Breast epithelium (tissue), 4 donors: ENCODE measurements at places on chromosomes 13 and 19.
A peak's percentile ranks its signal among the peaks of the same experiment; 100 is the strongest.

DNA sequence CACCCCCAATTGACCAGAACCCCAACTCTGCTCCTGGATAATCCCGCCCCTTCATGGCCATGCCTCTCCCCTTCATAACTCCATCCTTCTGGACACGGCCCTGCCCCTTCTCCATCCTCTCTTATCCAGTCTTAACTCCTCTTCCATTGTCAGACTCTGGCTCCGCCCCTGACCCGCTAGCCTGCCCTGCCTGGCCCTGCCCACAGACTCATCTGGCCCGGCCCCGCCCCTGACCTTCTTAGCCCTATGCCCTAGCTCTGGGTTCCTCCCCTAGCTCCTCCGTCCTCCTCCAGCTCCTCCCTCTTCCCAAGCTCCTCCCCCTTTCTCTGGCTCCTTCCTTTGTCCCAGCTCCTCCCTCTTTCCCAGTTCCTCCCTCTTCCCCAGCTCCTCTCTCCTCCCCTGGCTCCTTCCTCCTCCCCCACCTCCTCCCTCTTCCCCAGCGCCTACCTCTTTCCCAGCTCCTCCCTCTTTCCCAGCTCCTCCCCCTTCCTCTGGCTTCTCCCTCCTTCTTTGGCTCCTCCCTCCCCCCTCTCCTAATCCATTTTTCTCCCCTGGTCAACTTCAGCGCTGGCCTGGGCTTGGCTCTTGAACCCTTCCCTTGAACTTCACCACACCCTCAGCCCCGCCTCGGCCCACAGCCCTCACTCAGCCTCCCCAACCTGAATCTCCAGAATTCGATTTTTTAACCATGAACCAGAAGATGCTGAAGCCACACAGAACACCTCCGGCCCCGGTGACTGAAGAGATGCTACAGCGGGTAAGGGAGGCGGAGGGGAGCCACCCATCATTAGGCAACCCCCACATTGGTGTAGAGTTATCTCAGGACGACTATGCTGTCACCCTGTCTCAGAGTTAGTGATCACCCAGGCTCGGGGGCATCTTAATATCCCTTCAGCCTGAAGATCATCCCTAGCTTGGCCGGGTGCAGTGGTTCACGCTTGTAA, 9.2 kb upstream of the ZNF358 start:
- no peak for DNase-seq

DNA sequence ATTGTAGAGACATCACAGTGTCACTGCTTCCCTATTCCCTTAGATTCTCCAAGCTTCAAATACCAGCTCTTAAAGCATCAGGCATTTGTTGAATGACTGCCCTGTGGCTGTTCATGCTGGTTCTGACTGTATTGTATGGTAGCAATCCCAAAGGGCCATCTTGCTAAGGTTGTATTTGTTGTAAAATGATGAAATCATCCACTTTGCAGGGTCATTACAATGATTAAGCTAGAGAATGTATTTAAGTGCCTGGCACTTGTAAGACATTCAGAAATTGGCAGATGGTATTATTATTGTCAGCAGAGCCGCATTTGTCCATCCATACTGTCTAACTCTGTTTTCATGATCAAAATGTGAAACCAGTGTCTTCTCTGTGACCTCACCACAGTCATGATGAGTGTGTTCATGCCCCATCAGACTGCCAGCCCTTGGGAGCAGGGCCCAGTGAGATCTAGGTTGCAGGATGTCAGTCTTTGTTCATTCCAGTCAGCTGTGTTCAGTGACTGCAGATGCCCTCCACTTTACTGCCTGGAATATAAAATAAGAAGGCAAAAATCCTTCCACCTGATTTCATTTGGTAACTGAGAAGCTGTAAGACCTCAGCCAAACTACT, 86.1 kb downstream of the DHRS12 start:
- no peak for DNase-seq

- no peak for DNase-seq
Measured at GRCh38 chr13:42876887-42877545, 95.6 kb downstream of the FAM216B start.

DNA sequence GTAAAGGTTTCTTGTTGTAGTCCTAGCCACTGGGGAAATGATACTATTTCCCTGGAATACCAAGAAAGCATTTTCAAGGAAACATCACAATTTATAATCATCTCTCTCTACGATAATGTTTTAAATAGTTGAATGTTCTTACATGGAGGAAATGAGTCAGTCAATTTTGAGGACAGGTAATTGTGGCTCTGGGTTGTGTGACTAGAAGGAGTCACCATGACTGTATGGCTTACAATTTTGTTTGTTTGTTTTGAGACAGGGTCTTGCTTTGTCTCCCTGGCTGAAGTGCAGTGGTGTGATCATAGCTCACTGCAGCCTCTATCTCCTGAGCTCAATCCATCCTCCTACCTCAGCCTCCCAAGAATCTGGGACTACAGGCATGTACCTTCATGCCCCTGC, 47.4 kb downstream of the COG3 start:
- no peak for DNase-seq

DNA sequence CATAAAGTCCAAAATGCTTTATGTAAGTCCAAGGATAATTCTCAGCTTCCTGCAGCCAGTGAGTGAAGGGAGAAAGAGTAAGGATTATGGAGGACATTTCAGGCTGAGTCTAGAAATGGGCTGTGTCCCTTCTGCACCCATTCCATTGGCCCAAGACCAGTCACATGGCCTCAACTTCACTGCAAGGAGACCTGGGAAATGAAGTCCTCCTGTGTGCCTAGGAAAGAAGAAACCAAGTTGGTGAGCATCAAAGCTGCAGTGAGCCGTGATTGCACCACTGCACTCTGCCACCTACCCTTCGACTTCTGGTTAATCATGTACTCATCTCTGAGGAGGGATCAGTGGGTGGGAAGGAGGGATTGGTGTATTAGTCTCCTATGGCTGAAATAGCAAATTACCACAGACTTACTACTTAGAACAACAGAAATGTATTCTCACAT, 3.6 kb upstream of the CD37 start:
- DNase-seq: no peak

DNA sequence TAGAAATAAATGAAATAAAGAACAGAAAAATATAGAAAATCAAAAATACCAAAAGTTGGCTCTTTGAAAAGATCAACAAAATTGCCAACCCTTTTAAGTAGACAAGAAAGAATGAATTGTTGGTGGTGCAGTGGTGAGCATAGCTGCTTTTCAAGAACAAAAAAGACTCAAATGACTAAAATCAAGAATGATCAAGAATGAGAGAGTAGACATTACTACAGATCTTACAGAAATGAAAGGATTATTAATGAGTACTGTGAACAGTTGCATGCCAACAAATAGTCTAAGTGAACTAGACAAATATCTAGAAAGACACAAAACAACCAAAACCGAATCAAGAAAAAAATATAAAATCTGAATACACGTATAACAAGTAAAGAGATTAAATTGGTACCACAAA, 53.9 kb downstream of the FNDC3A start:
- DNase-seq: no peak

DNA sequence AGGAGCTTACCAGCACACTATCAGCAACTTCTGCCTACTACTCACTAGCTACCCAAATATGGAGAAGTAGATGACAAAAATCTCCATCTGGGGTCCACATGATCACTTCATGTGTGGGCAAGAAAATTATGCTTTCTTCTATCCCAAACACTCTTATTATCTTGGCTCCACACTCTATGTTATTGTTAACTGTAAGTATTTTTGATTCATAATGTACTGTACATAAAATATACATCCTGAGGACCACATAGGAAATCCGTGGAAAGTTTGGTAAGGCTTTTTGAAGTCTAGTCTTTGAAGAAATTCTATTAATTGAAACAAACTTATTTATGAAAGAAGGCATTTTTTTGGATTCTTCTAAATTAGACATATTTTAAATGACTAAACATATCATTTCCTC, 378.8 kb downstream of the DACH1 start:
- DNase-seq: no peak

GRCh38 chr13:27922883-27923612, 3.2 kb downstream of the PDX1 start:
- no peak for DNase-seq

GRCh38 chr19:6229951-6230712, 49.6 kb downstream of the MLLT1 start:
- DNase-seq: no peak

GRCh38 chr13:19184176-19184575, 2.6 kb upstream of the TUBA3C start:
- no peak for DNase-seq

GRCh38 chr13:29546662-29547061, 48.8 kb downstream of the SLC7A1 start:
- DNase-seq: no peak

DNA sequence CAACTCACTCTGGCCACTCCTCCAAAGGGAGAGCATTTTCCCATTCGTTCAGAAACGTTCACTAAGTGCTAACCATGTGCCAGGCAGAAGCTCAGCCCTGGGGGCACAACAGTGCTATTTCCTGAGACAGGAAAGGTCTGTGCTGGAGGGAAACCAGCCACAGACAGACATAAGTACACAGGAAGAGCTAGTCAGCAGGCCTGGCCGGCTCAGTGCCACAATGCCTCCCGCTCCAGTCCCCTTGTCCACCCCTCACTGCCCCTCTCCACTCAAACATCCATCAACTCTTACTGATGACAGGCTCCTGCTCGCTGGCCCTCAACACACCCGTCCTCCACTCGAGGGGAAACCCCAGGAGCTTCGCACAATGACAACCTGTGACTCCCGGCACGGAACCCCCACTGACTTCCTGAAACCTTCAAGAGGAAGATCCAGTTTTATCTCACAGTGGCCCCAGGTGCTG, 11.3 kb upstream of the PLA2G4C start:
- peak; percentile 78 for DNase-seq

GRCh38 chr13:112200200-112200599, 133.3 kb downstream of the SOX1 start:
- no peak for DNase-seq

DNA sequence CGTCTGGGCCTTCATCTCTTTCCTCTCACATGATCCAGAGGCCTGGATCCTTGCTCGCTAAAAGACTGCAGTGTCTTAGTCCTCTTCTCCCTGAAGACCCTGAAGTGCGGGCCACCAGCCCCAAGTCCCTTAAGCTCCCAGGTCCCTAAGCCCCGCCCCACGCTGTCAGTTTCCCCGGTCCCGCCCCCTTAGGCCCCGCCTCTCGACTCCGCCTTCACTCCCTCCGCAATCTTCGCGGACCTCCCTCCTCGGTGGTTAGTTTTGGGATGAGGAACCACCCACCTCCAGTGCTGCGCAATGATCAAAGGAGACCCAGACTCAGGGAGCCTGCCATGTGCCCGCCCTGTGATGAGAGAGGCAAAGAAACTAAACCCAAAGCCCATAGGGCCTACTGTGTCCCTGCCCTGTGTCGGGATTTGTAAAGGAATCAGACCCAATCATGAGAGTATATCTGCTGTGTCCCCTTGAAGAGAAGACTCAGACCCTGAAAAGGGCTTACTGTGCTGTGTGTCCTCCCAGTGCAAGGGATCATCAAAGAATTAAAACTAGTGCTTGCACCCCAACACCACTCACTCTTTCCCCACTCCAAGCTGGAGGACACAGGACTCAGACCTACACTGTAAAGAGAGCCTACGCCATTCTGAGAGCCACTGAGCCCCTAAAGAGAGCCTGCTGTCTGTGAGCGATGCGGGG, 3.0 kb upstream of the COX6B1 start:
- DNase-seq: peak; percentile 58

DNA sequence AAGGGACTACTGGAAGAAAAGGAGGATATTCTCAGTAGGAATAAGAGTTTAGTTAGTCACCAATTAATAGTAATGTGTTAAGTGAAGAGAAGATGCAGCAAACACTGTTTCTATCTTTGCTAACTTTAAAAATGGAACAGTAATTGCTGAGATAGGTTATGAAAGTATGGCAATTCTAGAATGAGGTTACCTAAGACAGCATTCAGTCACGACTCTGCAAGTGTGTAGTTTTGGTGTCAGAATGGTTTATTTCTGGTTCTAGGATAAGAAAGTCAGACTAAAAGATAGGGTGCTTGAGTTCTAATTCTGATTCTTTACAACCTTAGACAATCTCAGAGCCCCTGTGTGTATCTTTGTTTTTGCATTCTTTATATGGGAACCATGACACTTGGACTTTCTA, 138.1 kb downstream of the POU4F1 start:
- DNase-seq: no peak

GRCh38 chr19:18961767-18962620, 21.0 kb upstream of the HOMER3 start:
- DNase-seq: no peak

GRCh38 chr13:74931698-74932433, 550.1 kb downstream of the TBC1D4 start:
- DNase-seq: no peak

- no peak for DNase-seq
Measured at GRCh38 chr19:6222884-6223283, 56.9 kb downstream of the MLLT1 start.

- DNase-seq: no peak
Measured at GRCh38 chr13:99417201-99418102, 83.8 kb upstream of the TM9SF2 start.

GRCh38 chr19:3407556-3408516, 41.5 kb downstream of the NFIC start:
- DNase-seq: no peak
